ENCODE measurements at places on chromosomes 1 and 21.

GRCh38 chr1:229005556-229005955 lies 265.4 kb upstream of the RAB4A start:
- no peak for DNase-seq

GRCh38 chr1:29237129-29237821 lies 953 bp downstream of the PTPRU start:
- DNase-seq = no peak

GRCh38 chr1:63435161-63435560 lies 67.7 kb downstream of the ALG6 start:
- DNase-seq = no peak

DNA sequence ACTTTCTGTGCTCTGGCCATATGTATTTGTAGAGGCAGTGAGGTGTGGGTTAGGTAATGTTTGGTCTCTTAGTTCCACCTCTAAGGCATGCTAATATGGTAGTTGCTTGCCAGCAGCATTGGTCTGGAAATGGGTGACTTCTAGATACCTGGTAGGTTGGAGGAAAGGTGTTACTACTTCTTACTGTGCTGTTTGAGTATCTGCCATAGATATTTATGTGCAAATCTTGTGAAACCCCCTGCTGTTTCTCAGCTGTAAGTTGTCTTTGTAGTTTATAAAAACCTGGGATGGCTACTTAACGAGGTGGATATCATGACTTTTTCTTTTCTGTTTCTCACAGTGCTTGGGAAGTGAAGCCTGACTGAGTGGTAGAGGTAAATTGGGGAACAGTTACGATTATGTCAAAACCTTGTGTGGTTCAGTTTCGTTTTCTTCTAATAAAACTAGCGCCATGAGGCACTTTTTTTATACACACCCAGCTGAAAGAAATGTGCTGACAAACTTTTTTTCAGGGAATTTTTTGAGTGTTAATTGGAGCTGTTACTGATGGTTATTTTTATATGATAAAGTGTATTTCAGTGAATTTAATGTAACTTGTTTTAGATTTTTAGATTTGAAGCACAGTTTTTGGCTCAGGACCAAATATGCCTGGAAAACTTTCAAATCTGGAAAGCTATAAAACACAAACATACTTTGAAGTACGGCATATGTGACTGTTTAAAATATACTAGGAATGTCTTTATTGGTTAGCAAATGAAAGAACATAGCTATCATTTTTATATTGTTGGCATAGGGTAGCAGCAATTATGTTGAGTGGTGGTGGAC lies 42.1 kb downstream of the CAMSAP2 start:
- DNase-seq = peak; percentile 6

- DNase-seq = peak; percentile 44
Measured at GRCh38 chr1:111139324-111139955, 453 bp downstream of the DRAM2 start.

GRCh38 chr1:33178836-33179439 lies 2.9 kb downstream of the TRIM62 start:
- no peak for DNase-seq

- no peak for DNase-seq
Measured at GRCh38 chr1:231872461-231872910, 245.9 kb downstream of the DISC1 start.

GRCh38 chr1:109944541-109944940 lies 33.9 kb downstream of the CSF1 start:
- no peak for DNase-seq

DNA sequence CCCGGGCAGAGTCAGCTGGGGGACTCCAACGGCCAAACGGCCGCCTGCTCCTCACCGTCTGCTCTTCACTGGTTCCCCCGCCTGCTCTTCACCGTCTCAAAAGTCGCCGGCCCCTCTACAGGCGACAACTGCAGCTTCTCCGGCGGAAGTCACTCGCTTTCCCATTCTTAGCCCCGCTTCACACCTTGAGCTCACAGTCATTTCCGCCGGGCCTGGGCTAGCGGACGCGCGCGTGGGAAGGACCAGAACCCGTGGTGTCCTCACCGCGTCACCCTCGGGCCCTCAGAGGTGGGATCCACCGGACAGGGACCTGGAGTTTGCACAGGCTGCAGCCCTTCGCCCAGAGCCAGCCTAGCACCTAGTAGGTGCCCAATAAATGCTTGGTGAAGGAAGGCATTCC lies 27.9 kb upstream of the HJV start:
- no peak for DNase-seq

DNA sequence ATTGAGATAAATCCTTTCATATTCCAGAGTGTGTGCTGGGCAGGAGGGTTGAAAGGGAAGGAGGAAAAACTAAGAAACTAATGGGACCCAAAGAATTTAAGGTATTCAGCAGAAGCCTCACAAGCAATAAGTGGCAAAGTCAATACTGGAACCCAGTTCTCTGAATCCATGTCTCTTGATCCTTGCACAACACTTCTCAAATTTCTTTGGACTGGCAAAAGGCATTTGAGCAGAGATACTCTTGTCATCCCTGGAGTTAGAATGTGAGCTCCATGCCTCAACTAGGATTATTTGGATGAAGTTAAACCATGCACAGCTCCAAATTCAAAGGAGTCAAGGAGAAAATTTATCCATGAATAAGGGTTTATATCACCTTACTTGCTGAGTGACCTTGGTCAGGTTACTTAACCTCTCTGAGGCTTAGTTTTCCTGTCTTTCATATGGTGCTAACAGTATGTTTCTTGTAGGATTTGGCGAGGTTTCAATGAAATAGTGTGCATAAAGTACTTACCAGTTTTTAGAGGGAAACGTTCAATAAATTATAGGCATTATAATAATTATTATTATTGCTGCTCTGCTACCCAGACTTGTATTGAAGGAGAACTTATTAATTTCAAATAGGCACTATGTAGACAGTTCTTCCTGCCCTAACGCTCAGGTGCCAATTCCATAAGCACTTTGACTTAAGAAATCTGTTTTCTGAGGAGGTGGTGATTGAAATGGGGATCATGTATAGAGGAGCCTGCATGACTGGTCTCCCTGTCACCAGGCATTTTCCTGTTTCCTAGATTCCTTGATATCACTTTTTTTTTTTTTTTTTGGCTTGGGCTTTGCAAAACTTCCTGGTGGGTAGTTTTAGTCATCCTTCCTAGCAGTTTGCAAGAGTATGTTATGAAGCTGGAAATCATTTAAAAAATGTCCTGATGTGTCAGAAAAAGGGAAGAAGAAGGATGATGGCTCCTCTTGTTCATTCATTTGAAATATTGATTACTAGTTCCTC lies 125.0 kb upstream of the JUN start:
- DNase-seq = no peak

Measured in NT2/D1 (cell line).